ENCODE measurements at places on chromosomes 1 and 21. TPM values are rescaled to one million over a fixed set of nuclear protein-coding genes. Genes with fewer than 3 reads are reported as not detected.

GRCh38 chr1:42979896-42980800, 21.5 kb upstream of the SLC2A1 start:
- no peak for DNase-seq
- H3K27ac ChIP-seq = no peak overlapping the region
- no peak overlapping the region for H3K4me3 ChIP-seq
- H3K36me3 ChIP-seq = no peaks in the 10 kb centered on the region
- H3K27me3 ChIP-seq = no peaks in the 10 kb centered on the region

- H3K4me3 ChIP-seq = no peak overlapping the region
- H3K27me3 ChIP-seq = no peaks in the 10 kb centered on the region
- DNase-seq = no peak
- no peaks in the 10 kb centered on the region for H3K36me3 ChIP-seq
- no peaks in the 10 kb centered on the region for H3K4me1 ChIP-seq
Measured at GRCh38 chr21:28227881-28228635, 764.6 kb downstream of the LTN1 start.

GRCh38 chr1:179303200-179303785, 9.7 kb downstream of the SOAT1 start:
- no peaks in the 10 kb centered on the region for H3K36me3 ChIP-seq
- no peak overlapping the region for H3K4me3 ChIP-seq
- no peak overlapping the region for H3K27ac ChIP-seq
- H3K4me1 ChIP-seq = no peaks in the 10 kb centered on the region

- no peaks in the 10 kb centered on the region for H3K27me3 ChIP-seq
- no peaks in the 10 kb centered on the region for H3K36me3 ChIP-seq
Measured at GRCh38 chr1:80542231-80542630, 1258.5 kb upstream of the ADGRL2 start.

OR2L8 gene
- total RNA-seq = not detected

OR10X1 gene
- not detected for total RNA-seq

Data from uterus (tissue), 4 donors.